ENCODE measurements at places on chromosomes 16 and 17.

- DNase-seq: no peak
These were observed 11.6 kb upstream of the MFAP4 start for GRCh38 chr17:19398301-19399181.

GRCh38 chr17:17902376-17902775 lies 65.6 kb upstream of the SREBF1 start:
- DNase-seq: no peak

DNA sequence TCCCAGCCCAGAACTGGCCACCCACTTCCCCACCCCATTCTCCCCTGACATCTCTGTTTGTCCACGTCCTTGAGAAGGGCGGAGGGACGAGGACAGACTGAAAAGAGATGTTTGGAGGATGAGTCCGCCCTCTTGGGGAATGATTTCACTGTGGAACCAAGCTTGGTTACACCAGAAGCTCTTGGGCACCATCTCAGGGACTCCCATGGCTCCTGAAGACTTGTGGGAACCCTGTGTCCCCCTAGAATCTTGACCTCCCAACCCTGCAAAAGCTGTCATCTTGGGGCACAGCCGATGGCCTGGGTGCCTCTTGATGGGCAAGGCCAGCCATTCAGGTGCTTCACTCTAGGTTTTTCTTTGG lies 25.9 kb upstream of the LITAF start:
- DNase-seq: no peak

DNA sequence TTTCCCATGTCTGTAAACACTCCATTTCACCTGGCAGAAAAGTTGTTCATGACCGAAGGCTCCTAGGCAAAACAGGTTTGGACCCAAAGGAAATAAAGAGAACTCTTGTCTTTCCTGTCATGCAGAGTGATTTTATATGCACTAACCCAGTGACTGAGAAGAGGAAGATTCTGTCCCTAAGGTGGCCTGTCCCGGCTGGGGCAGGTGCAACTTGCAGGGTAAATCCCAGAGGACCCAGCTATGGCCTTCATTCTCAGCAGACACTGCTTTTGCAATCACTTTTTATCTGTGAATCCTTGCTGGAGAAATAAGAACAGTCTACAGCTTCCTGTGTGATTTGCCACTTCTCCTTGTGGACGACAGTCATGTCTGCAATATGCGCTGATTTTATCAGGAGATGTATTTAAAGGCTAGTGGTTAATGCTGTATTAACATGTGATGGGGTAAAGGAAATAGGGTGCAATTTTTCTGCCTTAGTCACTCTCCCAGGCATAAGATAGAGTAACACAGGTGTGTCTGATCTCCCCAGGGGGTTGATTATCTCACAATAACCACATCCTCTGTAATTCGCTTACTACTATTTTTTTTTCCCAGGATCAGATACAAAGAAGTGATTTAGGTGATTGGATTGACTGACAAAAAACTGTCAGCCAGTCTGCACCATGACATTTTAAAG lies 696.8 kb upstream of the SOX9 start:
- no peak for DNase-seq

- no peak for DNase-seq
These were observed 650.9 kb downstream of the TOX3 start for GRCh38 chr16:51896013-51896412.

- no peak for DNase-seq
These were observed 17.5 kb downstream of the UNC13D start for GRCh38 chr17:75826561-75827307.

DNA sequence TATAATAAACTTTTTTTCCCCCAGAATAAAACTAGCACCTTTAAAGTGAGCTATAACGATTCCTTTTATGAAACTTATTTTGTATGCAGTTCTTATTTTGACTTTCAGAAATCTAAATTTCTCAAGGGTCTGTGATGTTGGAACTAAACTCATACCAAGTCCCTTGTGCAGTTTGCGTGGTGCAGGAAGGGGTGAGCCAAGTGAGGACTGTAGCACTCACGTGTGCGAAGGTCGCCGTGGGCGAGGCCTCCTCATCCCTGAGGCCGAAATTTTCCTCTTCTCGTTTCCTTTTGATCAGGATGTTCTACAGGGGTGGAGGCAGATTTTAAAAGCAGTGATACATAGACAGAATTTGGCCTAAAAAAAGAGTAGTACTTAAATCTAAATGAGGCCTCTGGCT lies 73.7 kb downstream of the RPTOR start:
- DNase-seq: no peak
